CD4-positive, alpha-beta memory T cell (primary cell): ENCODE measurements at places on chromosomes 11 and 22. TPM values are rescaled to one million over a fixed set of nuclear protein-coding genes. Genes with fewer than 3 reads are reported as not detected.

Gene OR51A7
- not detected for total RNA-seq

Gene PHETA2
- total RNA-seq: 1.9 TPM

GRCh38 chr11:5891216-5891800 lies 1.7 kb upstream of the OR52E5 start:
- peak; percentile 4 for DNase-seq

Gene CRACR2B
- total RNA-seq: 0.55 TPM

Gene APOL4
- total RNA-seq: not detected

Gene GAL3ST1
- total RNA-seq: 2.8 TPM

Gene LIMK2
- 33.2 TPM for total RNA-seq

Gene UCP3
- total RNA-seq: 4.8 TPM

GRCh38 chr11:5291207-5291838 lies 10.4 kb downstream of the OR51B4 start:
- DNase-seq: no peak

Gene TYR
- total RNA-seq: not detected

DNA sequence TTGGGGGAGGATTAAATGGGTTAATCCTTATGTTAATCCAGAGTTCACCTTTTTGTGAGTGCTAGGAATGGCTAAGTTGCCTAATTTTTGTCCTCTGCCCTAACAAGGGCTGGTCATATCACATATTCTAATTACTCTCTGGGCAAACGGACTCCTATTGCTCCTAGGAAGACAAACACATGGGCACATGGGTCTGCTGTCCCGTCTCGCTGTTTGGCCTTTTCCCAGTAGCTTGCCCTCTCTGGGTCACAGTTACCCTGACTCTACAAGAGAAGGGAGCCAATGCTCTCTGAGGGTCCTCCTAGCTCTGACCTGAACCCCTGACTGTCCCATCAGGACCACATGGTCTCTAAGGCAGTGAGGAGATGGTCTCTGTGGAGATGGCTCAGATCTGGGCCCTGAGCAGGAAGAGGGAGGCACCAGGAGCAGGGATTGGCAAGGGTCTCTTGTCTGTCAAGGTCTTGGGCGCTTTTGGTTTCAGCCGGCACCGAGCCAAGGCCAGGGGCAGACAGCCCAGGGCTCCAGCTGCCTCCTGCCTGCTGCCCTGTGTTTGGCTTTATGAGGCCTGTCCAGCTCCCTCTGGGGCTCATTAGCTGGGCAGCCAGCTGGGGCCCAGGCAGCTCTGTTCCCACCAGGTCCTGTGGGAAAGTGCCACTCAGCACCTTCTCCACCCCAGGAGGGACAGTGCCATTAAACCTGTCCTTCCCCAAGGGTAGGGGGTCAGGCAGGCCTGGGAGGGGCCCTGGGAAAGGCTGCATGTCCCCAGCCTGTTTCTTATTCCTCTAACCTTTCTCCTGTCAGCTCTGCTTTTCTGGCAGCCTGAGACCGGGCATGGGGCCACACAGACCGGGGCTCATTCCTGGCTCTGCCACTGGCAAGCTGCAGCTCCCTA lies 559.9 kb downstream of the MN1 start:
- no peak for DNase-seq

Gene NLRP10
- total RNA-seq: not detected

DNA sequence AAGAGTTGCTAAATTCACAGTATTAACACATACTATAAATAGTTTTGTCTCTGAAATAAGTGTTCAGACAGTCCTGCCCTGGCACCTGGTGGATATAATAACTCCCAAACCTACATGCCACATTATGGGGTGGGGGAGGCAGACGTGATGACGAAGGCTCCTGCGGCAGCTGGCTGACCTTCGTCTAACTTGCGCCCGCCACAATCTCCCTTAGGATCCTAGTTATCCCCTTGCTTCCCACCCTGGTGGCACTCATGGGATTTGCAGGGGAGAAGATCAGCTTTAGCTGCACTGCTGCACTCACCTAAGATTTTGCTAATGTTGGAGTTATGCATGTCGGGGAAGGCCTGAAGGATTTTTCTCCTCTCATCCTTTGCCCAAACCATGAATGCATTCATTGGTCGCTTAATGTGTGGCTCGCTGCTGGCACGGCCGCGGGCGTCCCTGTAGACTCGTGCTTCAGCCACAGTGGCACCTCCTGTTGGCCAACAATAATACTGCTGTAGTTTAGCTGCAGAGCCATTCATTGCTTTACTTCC lies 367.6 kb downstream of the SOX6 start:
- no peak for DNase-seq

- DNase-seq: no peak
These were observed 15.0 kb downstream of the VWCE start for GRCh38 chr11:61279934-61280659.

Gene TP53AIP1
- total RNA-seq: not detected

- DNase-seq: no peak
These were observed 59.5 kb upstream of the PRSS23 start for GRCh38 chr11:86740628-86741483.

GRCh38 chr22:29342177-29342576 lies 26.7 kb upstream of the RASL10A start:
- DNase-seq: no peak

DNA sequence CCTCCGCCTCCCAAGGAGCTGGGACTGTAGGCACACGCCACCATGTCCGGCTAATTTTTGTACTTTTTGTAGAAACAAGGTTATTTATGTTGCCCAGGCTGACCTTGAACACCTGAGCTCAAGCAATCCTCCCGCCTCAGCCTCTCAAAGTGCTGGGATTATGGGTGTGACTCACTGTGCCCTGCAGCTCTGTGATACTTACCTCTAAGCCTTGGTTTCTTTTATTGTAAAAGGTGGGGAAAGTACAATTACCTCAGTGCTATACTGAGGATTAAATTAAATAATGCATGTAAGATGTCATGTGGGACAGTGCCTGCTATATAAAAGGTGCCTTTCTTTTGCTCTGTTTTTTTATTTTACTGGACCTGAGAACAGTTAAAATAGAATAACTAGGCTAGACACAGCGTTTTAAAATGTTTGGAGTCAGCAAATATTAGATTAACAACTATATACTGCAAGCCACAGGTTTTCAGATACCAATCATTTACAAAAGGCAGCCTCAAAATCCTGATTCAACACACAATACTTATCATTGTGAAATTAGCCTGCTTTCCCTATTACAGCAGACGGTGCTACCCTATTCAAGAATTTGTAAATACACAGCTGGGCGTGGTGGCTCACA lies 30.0 kb downstream of the PRR14L start:
- DNase-seq: no peak

DNA sequence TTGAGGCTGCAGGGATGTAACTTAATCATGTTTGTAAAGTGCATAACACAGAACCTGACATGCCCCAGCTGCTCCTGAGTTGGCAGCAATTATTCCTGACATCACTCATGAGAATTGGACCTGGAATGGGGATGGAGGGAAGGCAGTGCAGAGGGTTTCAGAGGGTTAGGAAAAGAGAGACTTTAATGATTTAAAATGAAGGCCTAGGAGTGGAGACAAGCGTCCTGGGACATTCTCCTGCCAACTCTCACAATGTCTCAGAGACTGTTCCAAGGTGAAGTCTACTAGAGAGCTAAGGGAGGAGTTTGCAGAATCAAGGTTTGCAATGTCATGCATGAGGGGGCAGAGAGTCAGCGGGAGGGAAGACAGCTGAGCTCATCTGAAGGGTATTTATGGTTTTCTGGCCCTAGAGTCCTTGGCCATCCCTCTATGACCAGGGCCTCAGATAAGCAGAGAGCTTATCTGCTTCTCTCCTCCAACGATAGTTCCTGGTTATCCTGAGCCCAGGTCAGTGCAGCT lies 36.9 kb downstream of the GGTLC2 start:
- DNase-seq: no peak

DNA sequence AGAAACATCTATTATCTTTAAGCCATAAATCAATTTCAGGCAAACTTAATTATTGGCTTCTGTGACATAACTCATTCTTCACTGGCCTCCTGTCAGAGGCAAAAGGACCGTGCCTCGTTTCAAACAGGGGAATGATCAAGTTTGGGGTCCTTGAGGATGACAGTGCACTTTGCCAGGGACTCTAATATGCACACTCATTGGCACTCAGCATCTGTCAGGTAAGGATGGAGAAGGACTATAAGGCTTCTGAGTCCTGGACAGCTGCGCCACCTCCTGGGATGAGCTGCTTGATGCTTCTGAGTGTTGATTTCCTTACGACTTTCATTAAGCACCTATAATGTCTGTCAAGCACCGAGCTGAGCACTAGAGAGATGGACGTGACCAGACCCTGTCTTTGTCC lies 20.2 kb downstream of the BPIFC start:
- no peak for DNase-seq

GRCh38 chr22:47100019-47100418 lies 337.6 kb downstream of the TBC1D22A start:
- no peak for DNase-seq

Gene APOA1
- 0.75 TPM for total RNA-seq

Gene SNX19
- total RNA-seq: 94.2 TPM

DNA sequence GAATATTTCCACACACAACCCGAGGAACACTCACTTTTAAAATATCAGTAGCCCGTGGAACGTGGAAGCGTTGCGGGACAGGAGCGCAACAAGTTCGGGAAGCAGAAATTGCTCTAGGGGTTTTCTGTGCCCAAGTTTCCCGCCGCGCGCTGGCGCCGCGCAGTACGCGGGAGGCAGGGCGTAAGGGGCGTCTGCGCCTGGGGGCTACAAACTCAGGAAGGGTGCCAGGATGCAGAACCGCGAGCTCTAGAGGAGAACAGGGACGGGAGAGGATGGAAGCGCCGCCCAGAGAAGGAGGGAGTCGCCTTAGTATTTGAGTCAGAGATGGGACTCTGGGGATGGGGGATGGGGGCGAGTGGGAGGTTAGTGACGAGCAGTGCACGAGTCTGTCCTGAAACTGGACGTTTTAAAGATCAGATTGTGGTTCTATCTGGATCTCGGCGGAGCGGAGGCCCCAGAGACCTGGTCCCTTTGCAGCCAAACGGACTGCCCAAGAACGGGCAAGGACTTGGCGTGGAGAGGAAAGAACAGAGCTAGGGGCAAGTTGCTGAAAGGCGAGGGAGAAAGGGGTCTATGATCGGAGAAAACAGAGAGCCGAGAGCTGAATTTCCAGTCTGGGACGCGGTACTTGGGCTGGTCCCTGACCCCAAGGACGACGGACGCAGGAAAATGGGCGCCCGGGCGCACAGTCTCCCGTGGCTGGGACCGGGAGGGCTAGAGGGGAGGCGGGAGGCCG lies 4.7 kb downstream of the BSX start:
- no peak for DNase-seq

GRCh38 chr22:39374191-39374590 lies 24.4 kb downstream of the SYNGR1 start:
- DNase-seq: no peak

GRCh38 chr11:20112291-20113148 lies 47.8 kb downstream of the DBX1 start:
- DNase-seq: no peak

GRCh38 chr11:112004389-112004788 lies 20.8 kb upstream of the DLAT start:
- DNase-seq: no peak

Gene MMP20
- not detected for total RNA-seq

Gene CASP1
- total RNA-seq: 74.8 TPM

Gene DLG2
- 2.7 TPM for total RNA-seq

- DNase-seq: no peak
These were observed 1.8 kb downstream of the FJX1 start for GRCh38 chr11:35619855-35620640.

DNA sequence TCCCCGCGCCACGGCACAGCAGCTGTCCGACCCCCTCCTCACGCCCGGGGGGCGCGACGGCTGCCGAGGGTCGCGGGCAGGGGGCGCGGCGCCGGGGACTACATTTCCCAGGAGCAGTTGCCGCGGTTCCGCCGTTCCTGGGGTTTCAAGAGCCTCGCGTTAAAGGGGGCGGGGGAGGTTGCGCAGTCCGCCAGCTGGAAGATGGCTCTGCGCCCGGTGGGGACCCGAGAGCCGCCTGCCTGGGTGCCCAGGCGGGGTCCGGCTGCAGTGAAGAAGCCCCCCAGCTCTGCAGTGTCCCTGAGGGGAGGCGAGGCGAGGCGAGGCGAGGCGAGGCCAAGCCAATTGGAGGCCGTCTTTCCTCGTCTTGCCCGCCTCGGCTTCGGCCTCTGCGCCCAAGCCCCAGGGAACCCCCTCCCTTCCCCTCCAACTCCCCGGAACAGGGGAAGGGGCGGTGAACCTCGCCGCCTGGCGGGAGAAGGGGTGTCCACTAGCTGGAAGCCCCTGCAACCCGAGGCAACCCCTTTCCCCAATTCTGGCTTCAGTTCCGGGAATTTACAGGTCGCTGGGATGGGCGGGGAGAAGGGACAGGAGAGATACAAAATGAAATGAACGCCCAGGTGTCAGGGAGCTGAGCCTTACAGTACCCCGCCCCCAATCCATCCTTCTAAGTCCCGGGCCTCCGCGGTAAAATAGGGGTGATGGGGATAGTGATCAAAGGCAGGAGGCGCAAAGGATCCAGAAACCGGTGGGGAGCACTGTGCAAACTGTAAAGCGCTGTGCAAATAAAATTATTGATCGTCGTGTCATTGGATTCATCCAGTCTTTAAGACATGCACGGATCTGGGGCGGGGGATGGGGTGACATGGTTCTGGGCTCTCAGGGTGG lies 5.2 kb upstream of the GCAT start:
- no peak for DNase-seq

DNA sequence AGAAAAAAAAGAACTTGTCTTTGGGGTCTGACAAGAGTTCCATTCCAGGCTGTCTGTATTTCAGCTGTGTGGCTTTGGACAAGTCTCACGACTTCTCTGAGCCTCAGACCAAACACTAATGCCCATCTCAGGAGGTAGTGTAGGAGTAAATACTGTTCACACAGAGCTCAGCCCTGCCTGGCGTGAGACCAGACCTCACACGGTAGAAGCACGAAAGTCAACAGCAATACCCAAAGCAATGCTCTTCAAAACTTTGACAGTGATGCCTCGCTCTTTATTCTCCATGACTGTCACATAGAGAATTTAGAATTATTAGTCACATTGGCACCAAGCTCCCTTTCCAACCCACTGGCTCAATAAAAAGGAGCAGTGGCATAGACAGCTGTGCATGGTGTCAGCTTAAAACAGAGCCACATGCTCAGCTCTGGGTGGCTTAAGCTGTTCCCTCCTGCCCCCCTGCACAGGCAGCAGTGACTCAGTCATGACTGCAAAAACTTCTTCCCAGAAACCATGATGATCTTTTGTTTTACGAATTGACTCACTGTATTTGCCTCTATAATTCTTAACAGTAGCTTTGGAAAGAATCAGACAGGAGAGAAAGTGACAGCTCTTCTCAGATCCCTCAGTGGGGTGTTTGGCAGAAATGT lies 74.0 kb upstream of the PHF21B start:
- no peak for DNase-seq

GRCh38 chr11:81449588-81450156 lies 1284.0 kb downstream of the FAM181B start:
- no peak for DNase-seq

DNA sequence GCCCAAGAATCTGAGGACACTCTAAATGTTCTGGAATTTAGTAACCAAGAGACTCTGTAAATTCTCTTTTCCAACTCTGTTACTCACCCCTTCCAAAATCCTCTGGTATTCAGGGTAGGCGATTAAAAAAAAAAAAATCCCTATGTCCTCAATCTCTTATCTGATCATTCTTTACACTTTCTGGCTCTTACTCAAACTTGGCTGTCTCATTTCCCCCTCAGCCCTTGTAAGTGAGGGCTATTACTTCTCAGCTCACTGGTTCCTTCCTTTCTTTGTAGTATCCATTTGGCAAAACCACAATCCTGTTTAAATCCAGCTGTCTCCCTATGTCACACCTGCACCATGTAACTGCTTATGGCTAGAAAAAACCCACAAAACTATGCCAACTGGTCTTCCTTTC lies 12.7 kb upstream of the MSANTD2 start:
- no peak for DNase-seq

Gene UPK3A
- total RNA-seq: not detected

GRCh38 chr11:7670641-7671040 lies 2.7 kb downstream of the CYB5R2 start:
- DNase-seq: no peak

- DNase-seq: no peak
These were observed 5.1 kb downstream of the FAM118B start for GRCh38 chr11:126216526-126217305.
